ENCODE measurements at places on chromosomes 7 and 10.

GRCh38 chr10:75030371-75030770 is 81.1 kb upstream of the SAMD8 start:
- DNase-seq = no peak

GRCh38 chr7:157667261-157667660 is 330.5 kb downstream of the DNAJB6 start:
- DNase-seq = no peak

DNA sequence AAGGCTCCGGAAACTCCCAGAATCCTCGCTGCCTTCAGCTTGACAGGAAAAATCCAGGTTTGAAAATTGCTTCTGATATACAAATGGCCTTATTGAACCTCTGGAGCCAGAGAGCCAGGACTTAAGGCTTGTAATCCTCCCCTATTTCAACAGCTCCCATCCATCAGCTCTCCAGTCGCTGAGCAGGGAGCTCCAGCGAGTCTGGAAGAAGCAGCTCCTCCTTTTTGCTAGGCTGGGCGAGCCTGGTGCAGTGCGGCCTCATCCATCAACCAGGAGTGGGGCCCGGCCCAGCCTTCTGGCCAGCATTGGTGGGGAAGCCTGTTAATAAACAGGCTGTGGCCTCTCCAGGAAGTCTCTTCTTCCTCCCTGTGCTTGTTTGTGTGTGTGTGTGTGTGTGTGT is 424.4 kb downstream of the TCERG1L start:
- no peak for DNase-seq

DNA sequence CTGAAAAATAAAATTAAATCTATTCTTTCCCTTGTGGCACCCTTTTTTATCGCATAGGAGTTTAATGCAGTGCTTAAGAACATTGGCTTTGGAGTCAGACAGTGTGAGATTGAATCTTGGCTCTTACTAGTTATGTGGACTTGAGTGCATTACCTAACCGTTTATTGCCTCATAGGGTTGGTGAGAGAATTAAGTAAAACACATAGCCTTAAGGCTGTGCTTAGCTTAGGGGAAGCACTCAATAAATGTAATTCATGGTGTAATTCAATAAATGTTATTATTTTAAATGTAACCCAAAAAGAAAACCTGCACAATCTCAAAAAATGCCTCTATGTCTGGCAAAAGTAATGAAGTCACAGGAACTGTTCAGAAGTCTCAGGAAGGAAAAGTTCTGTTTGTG is 2.7 kb downstream of the STK17A start:
- DNase-seq = peak; percentile 74

- DNase-seq = no peak
Observed at GRCh38 chr10:11104772-11105675, 87.4 kb downstream of the CELF2 start.

- DNase-seq = no peak
Observed at GRCh38 chr7:5635006-5635405, 146.5 kb downstream of the RNF216 start.

DNA sequence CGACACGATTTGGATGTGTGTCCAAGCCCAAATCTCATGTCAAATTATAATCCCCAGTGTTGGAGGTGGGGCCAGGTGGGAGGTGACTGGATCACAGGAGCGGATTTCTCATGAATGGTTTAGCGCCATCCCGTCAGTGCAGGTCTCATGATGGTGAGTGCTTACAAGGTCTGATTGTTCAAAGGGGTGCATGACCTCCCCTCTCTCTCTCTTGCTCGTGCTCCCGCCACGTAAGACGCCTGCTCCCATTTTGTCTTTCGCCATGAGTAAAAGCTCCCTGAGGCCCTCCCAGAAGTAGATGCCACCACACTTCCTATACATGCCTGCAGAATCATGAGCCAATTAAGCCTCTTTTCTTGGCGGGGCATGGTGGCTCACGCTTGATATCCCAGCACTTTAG is 71.5 kb upstream of the NANOS1 start:
- DNase-seq = no peak

GRCh38 chr10:71008150-71008549 is 119.8 kb upstream of the PCBD1 start:
- no peak for DNase-seq

- DNase-seq = no peak
Observed at GRCh38 chr7:116357781-116358670, 141.5 kb upstream of the CAV2 start.

DNA sequence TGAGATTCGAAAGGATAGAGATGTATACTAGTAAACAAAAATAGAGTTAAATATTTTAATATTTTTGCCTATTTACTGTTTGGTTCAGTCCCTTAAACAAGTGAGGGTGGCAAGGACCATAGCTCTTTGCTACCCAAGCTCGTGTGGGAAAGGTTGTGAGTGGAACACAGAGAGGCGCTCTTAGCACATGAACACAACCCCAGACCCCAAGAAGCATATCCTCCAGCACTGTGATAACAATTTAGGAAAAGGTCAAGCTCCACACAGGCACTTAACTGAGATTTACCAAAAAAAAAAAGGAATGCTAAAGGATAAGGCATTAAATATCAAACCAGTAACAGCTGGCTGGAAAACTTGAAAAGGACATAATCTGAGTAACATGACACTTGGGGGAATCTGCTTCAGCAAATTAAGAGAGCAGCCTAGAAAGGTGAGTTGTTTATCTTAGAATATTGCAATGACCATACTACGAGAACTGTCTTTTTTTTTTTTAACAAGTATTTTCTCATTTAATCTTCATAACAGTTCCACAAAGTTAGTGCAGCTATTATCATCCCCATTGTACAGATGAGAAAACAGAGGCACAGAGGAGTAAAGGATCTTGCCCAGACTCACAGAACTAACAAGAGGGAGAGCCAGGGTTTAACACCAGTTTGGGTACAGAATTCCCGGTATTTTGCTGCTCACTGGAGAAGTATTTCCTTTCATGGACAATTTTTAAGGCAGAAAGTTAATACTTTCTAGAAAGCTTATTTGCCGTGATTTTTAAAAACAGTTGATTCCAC is 303.5 kb upstream of the AOAH start:
- DNase-seq = no peak

- DNase-seq = no peak
Observed at GRCh38 chr7:27156916-27157701, 634 bp upstream of the HOXA7 start.

GRCh38 chr10:30241422-30242110 is 107.5 kb downstream of the MTPAP start:
- DNase-seq = no peak

- DNase-seq = no peak
Observed at GRCh38 chr7:8228766-8229674, 32.9 kb downstream of the ICA1 start.

DNA sequence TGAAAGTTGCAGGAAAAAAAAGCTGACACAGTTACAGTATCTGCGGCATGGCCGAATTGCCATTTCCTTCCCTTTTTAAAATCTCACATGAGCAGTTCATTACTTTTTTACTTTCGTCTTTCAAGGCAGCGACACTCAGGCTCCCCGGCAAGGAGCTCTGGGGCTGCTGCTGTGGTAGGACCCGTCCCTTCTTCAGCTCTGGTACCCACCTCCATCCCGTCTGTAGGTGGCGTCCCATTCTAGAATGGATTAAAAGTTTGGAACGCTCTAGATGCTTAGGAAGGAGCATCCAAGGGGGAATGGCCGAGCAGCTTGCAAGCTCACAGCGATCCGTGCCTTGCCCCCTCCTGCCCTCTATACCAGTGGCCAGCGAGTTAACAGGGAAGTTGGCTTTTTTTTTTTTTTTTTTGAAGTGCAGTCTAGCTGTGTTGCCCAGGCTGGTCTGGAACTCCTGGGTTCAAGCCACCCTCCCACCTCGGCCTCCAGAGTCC is 22.8 kb upstream of the TTYH3 start:
- DNase-seq = no peak

- no peak for DNase-seq
Observed at GRCh38 chr7:151917791-151918509, 38.3 kb upstream of the GALNTL5 start.

GRCh38 chr7:6482743-6483119 is 35.0 kb upstream of the DAGLB start:
- no peak for DNase-seq
